ENCODE measurements at places on chromosomes 6 and 20.

DNA sequence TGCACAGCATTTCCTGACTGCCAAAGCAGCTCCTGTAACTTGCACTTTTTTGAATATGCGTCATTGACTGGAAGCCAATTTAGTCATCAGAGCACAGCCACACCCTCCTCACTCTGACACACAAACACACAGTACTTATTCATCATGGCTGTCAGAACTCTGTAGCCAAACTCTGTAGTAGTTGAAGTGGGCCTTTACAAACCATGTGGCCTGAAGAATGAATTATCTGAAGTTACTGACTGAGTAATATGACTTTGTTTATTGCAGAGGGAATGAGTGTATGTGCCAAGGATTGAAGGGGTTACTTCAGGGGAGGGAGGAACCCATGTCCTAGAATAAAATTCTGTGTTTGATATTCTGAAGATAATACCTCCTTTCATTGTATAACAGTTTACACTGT, 102.7 kb downstream of the FIG4 start:
- DNase-seq = peak; percentile 50

GRCh38 chr6:25017932-25018567, 82.3 kb upstream of the RIPOR2 start:
- DNase-seq = peak; percentile 81

DNA sequence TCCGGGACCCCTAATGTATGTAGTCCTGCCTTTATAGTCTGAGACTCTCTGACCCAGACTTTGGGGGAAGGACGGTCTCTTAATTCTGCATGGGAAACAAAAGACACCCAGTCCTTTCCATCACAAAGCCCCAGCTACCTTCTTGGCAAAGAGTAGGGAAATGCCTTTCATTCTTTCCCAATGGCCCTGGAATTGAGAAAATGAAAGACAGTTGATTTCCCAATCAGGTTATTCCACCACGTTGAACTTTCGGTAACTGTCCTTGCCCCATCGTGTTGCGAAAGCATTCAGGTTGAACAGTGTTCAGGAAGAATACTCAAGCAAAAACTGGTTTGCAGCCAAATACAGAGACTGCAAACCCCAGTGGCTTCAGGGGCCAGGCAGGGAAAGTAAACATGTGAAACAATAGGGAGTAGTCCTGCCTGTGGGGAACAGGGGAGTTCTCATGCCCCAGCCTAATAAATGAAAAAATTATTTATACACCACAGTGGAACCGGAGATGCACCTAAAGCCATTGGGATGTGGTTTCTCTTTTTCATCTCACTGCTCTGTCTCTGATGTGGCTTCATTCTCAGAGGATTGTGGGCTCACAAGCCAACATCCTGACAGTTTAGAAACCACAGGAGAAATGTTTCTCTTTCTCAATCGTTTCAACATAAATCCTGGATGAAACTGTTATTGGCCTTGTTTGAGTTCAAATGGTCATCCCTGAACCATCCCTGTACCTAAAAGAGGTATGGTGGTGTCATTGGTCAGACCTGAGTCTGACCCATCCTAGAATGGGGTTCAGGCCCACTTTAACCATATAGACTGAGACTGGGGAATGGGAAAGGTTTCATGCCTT, 44.2 kb upstream of the SLC9A8 start:
- DNase-seq = peak; percentile 74

DNA sequence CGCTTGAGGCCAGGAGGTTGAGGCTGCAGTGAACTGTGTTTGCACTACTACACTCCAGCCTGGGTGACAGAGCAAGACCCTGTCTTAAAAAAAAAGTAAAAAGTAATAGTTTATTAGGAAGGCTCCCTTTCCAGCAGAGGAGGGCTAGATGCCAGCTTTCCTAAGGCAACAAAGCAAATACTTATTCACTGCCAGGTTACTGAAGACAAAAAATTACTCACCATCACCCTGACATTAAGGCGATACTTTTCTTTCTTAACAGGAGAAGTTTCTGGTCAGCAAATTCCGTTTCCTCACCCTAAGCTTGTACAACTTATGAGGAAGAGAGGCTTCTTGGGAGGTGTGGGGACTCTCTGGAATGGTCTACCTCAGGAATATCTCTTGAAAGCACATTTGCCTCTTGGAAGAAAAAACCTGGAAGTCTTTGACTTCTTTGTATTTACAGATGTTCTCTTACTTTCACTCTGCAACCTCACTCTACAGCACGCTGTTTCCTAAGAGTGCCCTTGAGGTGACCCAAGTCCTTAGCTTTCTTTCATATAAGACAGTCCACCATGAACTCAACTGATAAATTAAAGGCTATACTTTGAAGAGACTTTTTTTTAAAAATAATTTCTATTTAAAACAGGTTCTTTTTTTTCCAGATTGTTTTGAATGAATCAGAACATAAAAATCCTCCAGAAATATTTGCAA, 52.9 kb upstream of the TRAF3IP2 start:
- DNase-seq = no peak

GRCh38 chr6:3751077-3751729, at the start of gene PXDC1:
Gene PXDC1, minus strand, starts transcription at chr6:3751713. Its CDS starts 182 bp downstream, at chr6:3751531.
- peak; percentile 40 for DNase-seq

- no peak for DNase-seq
Measured at GRCh38 chr6:35166116-35166515, 25.0 kb upstream of the TCP11 start.

- no peak for DNase-seq
Measured at GRCh38 chr6:26440977-26441358, 664 bp downstream of the BTN3A3 start.

GRCh38 chr6:149236589-149236988, 80.9 kb upstream of the TAB2 start:
- no peak for DNase-seq

DNA sequence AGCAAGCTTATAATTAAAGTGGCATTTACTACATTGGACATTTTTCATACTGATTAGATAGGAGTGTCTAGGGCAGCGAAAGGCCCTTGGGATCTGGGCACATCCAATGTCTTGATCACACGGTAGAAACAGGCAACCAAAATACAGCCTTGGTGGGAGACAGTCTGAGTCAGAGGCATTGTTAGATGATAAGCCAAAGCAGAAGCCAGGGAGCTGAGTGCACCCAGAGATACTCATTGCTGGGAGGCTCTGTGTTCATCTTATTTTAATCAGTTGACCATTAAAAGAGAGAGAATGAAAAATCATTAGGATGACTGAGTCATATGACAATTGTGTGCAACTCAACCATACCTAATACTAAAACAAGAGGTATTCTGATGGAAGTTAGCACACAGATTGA, 109.5 kb downstream of the LCA5 start:
- no peak for DNase-seq

DNA sequence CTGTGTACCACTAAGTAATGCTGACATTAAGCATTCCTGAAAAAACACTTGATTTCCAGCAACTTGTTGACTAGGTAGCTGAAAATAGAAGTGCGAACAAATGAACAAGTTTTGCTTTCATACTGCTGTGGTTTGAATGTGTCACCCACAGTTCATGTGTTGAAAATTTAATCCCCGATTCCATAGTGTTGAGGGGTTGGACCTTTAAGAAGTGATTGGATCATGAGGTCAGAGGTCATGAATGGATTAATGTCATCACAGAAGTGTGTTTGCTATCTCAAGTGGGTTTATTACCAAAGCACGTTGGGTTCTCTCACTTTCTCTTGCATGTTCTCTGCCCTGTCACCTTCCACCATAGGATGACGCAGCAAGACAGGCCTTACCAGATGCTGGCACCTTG, 568.5 kb downstream of the UTRN start:
- no peak for DNase-seq

DNA sequence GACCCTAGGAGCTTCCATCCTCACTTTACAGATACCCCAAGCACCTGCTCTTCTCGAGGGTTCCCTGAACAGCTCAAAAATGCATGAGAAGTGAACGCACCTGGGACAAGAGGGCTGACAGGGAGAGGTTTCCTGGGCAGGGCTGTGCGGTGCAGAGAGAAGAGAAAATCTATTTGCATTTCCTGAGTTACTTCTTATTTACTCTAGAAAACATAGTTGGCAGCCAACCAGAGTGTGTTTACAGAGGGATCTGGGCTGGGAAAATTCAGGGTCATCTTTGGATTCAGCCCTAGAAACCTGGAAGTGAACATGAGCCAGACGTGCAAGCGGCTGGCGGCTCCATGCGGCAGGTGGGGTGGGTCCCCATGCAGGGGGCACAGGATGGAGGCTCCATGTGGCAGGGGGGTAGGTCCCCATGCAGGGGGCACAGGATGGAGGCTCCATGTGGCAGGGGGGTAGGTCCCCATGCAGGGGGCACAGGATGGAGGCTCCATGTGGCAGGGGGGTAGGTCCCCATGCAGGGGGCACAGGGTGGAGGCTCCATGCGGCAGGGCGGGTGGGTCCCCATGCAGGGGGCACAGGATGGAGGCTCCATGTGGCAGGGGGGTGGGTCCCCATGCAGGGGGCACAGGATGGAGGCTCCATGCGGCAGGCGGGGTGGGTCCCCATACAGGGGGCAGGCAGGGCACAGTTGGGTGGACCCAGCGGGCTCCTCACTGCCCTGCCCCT, 342.0 kb downstream of the TAF4 start:
- DNase-seq = no peak

- no peak for DNase-seq
Measured at GRCh38 chr6:109655761-109656262, 35.2 kb downstream of the AK9 start.

GRCh38 chr20:21498635-21499034, 15.2 kb downstream of the NKX2-2 start:
- no peak for DNase-seq

DNA sequence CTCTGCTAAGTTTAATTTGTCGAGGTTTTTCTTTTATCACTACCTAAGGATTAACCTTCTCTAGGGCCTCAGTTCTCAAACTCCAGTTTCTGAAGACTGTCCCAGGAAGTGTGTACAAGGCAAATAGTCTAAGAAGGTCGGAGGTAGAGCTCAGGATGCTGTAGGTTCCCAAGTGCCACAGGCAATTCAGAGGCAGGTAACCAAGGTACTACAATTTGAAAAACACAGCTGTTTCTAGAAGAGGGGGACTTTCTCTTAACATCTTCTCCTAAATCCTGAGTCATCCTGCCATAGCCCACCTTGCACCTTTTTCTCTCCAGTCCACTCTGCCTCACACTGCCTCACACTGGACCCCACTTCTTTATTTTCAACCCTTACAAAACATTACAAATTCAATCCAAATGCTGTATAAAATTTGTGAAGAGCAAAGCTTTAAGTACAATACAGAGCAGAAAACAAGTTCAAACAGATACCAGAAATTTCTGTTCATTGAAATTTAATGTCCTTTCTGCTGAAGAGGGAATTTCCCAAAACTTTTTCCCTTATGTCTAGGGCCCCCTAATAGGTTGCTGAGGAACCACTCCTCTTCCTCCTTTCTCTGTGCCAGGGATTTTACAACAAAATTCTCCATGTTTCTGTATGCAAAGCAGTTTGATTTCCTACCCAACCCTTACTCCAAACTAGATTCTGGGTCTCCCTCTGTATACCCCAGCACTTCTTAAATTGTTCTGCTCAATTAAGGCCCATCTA, 43.0 kb downstream of the FRK start:
- no peak for DNase-seq

DNA sequence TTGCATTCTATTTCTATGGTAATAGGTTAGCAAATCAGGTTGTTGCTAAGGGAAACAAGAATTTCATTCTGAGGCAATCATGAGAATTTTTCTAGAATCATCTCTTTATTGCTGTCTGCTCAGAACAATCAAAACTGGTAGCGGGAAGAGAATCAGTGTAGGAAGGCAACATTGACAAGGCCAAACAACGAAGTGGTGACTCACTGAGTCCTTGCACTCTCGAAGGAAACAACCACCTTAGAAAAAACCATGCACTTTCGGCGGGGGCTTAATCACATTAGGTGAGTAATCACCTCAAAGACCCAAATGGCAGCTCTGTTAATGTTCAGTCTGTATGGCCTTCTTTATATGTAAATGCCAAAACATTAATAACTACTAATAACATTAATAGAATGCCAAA, 78.8 kb upstream of the MAP7 start:
- DNase-seq = no peak

DNA sequence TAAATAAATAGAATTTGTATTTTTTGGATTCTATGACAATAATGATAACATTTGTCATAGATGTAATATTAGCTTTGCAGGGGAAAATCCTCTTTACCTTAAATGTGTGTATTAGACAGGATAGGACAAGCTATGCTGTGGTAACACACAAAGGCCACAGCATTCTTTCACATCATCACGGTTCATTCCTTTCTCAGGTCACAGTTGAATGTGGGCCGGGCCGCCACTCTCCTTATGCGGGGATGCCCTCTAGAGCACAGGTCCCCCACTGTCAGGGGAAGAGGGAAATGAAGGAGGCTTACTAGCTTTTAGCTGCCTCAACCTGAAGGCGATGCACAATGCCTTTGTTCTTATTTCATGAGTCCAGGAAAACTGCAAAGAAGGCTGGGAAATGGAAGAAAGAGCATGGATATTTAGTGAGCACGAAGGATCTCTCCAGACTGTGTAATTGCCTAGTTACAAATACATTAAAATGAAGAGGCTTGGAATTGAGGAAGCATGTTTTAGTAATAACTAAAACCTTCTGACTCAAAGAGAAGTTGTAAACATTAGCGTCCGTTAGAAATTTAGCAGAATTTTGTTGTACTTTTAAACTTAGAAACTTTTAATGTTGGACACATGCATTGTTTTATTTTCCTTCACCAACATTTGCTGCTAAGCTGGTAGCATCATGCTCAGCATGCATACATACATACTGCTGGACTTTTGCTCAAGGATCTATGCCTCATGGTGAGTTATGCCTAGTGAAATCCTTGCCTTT, 248.9 kb upstream of the FOXQ1 start:
- peak; percentile 13 for DNase-seq

GRCh38 chr20:64192406-64192805, 28.2 kb downstream of the MYT1 start:
- peak; percentile 6 for DNase-seq

DNA sequence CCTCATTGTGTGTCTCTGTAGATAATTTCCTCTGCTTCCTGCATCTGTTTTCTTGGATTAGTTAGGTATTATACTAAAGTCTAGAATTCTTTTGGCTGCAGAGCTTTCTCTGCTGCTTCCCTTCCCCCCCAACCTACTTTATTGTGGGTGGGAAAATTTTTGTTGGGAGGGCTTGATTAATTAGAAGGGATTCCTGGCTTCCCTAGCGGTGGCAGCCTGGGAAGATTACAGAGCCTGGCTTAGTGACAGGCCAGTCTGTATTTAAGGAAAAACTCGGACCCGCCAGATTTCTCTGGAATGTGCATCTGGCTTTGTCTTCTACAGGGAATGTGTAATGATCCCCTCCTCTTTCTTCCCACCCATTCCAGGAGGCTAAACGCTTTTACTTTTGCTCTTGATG, 31.2 kb downstream of the SLX4IP start:
- no peak for DNase-seq

GRCh38 chr6:127383988-127384387, 40.6 kb upstream of the ECHDC1 start:
- DNase-seq = no peak

- no peak for DNase-seq
Measured at GRCh38 chr20:17023806-17024205, 203.0 kb upstream of the PCSK2 start.

- no peak for DNase-seq
Measured at GRCh38 chr6:393391-394221, 2.1 kb downstream of the IRF4 start.

GRCh38 chr20:47093320-47093966, 198.8 kb downstream of the EYA2 start:
- DNase-seq = no peak

GRCh38 chr20:2509468-2509781, 710 bp upstream of the ZNF343 start:
- no peak for DNase-seq

Data from hematopoietic multipotent progenitor cell treated with erythropoietin and hydrocortisone succinate and interleukin-3 and kit ligand, for 4 days (in vitro differentiated cells).